ENCODE measurements at places on chromosomes 7 and 10.

DNA sequence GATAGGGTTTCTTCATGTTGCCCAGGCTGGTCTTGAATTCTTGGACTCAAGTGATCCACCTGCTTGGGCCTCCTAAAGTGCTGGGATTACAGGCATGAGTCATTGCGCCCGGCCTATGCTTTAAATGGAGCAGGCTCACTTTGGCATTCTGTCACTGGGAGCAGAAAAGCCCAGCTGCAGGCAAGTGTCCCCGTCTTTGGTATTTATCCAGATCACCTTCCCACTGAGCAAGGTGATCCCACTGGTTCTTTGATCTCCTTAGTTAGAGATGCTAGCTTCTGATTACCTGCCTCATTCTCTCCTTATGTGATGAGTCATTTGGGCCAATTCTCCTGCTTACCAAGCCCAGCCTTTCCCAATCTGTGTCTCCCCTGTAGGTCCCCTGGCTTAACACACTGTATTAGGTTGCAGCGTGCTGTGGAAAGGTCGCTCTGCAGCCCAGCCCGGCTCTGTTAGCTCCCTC is 39.3 kb downstream of the SPDYE5 start:
- DNase-seq: no peak

GRCh38 chr10:22704942-22705341 is 9.4 kb downstream of the PIP4K2A start:
- no peak for DNase-seq

DNA sequence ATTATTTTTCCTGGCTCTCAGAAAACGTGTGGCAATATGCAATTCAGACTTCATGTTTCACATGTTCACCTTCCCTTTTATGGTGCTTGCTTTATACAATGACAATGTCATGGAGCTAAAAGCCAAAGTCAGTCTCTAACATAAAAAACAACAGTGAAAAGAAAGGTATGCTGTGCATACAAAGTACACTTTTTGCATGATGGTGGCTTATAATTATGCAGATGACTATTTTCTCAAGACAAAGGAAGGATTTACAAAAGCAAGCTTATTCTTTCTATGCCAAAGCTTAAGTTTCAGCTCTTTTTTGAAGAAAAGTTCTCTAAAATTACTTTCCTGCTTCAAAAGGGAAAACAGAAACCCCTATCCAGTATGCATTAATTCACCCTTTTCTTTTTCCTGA is 15.6 kb downstream of the ERCC6 start:
- no peak for DNase-seq

GRCh38 chr7:128135515-128136214 is 104.4 kb upstream of the LRRC4 start:
- DNase-seq: peak; percentile 23

GRCh38 chr7:90402785-90403173 is 482 bp upstream of the CLDN12 start:
- DNase-seq: no peak

All from NCI-H446 treated with DMSO at 0.1 percent for 48 hours (cell line).